EL (cell line): ENCODE measurements at places on chromosomes 4 and X.

- DNase-seq, result peak; percentile 13
Measured at GRCh38 chr4:53653484-53654053, 62.3 kb upstream of the LNX1 start.

GRCh38 chr4:123673971-123674370, 277.4 kb downstream of the SPRY1 start:
- DNase-seq, result peak; percentile 46

GRCh38 chr4:34953145-34953799, 1291.0 kb downstream of the ARAP2 start:
- DNase-seq, result no peak

DNA sequence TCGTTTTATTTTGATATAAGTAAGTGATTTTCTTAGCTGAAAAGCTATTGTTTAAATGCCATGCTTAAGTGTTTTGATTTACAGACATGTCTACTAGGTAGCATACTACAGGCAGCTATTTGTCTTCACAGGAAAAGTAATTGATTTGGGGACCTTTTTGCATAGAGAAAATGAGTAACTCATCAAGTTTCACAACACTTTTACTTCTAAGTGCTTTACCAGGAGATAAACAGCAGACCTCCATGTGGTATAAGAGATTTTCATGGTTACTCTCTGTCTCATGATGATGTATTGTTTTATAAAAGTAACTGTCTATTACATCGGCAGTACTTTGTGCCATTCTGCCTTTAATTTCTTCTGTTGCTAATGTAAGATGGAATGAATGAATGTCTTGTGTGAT, 28.7 kb downstream of the RBPJ start:
- DNase-seq, result no peak

- no peak for DNase-seq
Measured at GRCh38 chr4:141179474-141180373, 41.0 kb upstream of the ZNF330 start.

GRCh38 chr4:140070973-140071372, 83.0 kb downstream of the MAML3 start:
- no peak for DNase-seq

- DNase-seq, result no peak
Measured at GRCh38 chr4:152166567-152166966, 369.3 kb downstream of the FBXW7 start.

DNA sequence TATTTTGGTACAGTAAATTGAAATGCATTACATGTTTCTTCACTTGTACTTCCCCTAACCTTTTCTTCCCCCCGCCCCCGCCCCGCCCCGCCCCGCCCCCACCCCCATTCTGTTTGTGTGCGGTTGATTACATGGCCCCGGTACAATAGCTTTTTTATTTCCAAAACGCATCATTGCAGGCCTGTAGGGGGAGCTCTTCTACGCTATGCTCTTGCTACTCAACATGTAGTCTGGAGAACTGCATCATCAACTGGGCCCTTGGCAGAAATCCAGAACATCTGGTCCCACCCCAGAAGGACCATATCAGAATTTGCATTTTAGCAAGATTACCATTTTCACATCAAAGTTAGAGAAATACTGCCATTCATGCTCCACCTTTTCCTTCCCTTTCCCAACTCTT, 333.3 kb upstream of the DDX53 start:
- peak; percentile 13 for DNase-seq

- peak; percentile 13 for DNase-seq
Measured at GRCh38 chrX:101462892-101463291, 22.4 kb upstream of the ARMCX4 start.

- DNase-seq, result no peak
Measured at GRCh38 chr4:6017030-6017429, 1.2 kb downstream of the C4orf50 start.

DNA sequence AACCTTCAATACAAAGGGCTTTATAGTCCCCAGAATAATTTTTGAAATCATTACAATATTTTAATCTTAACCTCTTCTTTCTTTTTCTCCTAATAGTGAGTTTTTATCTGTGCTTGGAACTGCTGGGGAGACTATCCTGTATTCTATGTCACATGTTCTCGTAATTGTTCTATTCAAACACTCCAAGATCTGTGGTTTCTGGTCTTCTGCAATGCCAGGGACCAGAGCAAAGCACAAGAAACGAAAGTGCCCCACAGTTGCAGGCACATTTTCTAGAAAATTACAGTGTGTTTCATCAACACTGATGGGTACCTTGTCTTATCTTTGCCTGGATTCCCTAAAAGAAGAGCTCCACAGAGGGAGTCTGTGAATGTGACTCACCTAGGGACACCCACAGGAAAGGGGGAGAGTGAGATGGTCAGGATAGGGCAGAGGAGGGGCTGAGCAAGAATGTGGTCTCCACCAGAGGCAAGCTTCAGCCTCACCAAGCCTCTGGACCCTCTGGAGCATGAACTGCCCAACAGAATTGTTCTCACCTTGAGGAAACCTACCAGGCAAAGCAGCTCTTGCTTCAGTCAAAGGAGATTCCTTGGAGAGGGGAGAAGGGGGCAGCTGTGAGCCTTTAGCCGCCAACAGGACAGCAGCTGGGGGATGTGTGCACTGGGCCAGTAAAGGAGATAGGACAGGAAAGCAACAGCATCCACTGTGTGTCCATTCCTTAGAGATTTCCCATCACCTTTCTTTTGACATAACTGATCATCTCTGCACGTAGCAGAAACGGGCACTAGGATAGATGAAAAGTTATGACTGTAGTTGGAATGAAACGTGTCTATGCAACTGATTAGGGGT, 25.9 kb downstream of the UNC5C start:
- no peak for DNase-seq

- no peak for DNase-seq
Measured at GRCh38 chr4:8329560-8329858, 60.0 kb downstream of the HTRA3 start.

DNA sequence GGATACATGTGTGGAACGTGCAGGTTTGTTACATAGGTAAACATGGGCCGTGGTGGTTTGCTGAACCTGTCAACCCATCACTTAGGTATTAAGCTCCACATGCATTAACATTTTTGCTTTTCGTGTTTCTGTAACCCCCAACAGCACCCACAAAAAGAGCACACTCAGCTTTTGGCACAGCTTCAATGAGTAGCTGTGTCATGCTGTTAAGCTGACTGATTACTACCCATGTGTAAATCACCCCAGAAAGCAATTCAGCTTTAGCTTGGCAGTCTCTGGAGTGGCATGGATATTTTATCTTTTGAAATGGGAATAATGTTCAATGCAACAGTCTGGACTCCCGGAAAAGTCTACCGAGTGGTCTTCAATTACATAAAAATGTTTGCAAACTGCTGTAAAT, 734.3 kb downstream of the STIM2 start:
- no peak for DNase-seq

DNA sequence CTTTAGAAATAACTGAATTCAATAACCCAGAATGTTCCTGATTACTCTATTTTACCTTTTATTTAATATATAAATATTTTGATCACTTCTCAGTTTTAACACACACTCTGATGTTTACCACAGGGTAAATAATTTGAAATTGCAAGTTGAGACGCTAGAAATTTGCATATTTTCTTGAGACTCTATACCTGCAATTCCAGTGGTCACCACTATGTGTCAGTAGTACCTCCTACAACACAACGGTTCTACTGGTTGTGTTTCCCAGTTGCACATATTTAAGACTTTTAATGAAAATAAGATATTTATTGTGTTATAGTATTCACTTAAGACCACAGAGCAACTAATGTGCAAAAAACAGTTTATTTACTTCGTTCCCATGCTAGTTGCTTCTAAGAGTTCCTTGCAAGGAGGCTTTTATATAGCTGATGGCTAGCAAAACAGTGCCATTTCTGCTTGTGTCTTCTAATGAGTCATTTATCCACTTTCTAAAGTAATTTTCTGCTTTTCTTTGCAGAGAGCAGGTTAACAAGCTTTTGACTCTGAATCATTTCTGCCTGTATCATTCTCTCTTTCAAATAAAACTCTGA, 98.9 kb upstream of the PDLIM3 start:
- no peak for DNase-seq

GRCh38 chr4:56234098-56234497, 153.2 kb downstream of the AASDH start:
- no peak for DNase-seq

GRCh38 chr4:155403886-155404285, 27.1 kb upstream of the MAP9 start:
- peak; percentile 19 for DNase-seq

DNA sequence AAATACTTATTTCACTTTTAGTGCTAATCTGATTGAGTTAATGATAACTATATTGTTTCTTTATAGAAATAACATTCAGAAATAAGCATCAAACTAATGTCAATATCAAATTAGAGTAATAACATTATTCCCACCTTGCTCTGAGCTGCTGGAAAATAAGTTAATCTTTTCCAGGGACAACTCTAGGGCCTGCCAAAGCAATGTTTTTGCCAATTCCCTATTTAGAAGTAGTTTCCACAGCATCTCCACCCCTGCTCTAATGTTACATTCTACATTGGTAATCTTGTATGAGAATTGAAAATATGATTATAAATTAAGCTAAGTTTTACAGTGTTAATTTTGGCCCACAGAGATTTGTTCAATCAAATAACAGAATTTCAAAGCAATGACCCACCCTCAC, 68.3 kb downstream of the REELD1 start:
- no peak for DNase-seq

DNA sequence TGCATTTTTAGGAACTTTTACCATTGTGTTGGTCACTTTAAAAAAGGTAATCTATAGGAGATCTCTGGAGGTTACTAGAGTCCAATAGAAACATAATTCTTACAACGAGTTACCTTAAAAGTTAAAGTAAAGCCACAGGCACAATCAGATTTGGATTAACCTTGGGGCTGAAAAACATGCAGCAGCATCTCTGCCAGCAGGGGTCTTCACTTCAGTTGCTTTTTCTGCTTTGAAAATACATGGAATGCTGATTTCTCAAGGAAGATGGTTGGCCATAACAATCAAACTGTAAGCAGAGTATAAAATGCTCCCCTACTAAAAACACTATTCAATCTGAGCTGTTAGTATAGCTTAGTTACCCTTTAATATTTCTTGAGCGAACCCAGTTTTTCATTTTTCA, 1072.3 kb upstream of the PCDH10 start:
- no peak for DNase-seq

- peak; percentile 98 for DNase-seq
Measured at GRCh38 chr4:54525602-54526001, 132.2 kb upstream of the KIT start.

GRCh38 chrX:9628779-9629493, 136.7 kb downstream of the GPR143 start:
- no peak for DNase-seq

- DNase-seq, result no peak
Measured at GRCh38 chr4:184953971-184954370, 64.3 kb upstream of the HELT start.

- DNase-seq, result peak; percentile 39
Measured at GRCh38 chr4:19844446-19844845, 407.3 kb upstream of the SLIT2 start.

GRCh38 chr4:72218953-72219352, 187.2 kb downstream of the NPFFR2 start:
- DNase-seq, result no peak

DNA sequence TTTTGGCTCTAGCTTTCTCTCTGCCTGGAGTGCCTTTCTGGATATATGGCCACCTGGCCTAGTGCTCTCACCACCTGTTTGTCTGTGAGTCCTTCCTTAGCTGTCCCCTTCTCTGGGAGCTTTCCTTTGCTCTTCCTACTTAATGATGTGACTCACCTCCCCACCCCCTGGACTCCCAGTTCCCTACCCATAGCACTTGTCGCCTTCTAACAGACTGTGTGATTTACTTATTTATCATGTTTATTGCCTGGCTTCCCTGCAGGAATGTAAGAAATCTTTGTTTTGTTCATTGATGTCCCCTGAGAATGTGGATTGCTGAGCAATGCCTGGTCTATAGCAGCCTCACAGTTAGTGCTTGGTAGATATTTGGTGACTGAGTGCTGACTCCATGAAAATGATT, 18.9 kb downstream of the ADD1 start:
- peak; percentile 60 for DNase-seq

DNA sequence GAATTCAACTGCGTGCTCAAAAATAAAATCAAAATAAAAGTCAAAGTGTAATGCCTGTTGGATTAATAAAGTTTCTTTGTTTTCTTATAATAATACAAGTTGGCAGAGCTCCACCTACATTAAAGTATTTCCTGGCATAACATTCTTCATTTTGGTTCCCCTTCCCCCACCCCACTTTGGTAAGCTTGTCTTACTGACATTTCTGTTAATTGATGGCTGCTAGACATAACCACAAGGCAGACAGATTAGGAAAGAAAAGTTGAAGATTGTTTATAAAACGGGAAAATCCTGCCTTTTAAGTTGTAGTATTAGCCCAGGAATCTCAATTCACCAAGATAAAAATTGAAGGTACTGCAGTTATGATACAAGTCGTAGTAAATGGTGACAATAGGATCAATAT, 246.5 kb upstream of the RPS6KA3 start:
- DNase-seq, result no peak

DNA sequence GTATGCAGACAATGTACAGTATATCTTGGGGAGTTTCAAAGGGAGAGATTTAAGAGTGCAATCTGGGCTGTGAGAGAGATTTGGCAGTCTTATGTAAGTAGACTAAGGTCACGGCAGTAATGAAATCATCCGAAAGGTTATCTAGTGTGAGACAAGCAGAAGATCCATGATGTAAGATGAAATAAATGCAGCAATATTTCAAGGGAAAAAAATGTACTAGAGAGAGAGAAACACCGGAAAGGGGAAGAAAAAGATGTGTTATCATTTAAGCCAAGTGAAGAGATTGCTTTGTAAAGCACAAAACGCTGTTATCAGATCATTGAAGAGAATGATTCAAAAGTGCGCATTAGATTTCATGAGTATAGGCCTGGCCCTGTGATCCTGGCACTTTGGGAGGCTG, 88.4 kb upstream of the GUCY1A1 start:
- DNase-seq, result no peak

DNA sequence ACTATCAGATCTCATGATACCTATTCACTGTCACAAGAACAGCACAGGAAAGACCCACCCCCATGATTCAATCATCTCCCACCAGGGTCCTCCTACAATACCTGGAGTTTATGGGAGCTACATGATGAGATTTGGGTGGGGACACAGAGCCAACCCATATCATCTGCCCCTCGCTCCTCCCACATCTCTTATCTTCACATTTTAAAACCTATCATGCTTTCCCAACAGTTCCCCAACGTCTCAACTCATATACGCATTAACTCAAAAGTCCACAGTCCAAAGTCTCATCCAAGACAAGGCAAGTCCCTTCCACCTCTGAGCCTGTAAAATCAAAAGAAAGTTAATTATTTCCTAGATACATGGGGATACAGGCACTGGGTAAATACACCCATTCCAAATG, 1185.2 kb downstream of the PCDH7 start:
- DNase-seq, result no peak
